T-helper 17 cell (primary cell): ENCODE measurements at places on chromosomes 3 and 15.

DNA sequence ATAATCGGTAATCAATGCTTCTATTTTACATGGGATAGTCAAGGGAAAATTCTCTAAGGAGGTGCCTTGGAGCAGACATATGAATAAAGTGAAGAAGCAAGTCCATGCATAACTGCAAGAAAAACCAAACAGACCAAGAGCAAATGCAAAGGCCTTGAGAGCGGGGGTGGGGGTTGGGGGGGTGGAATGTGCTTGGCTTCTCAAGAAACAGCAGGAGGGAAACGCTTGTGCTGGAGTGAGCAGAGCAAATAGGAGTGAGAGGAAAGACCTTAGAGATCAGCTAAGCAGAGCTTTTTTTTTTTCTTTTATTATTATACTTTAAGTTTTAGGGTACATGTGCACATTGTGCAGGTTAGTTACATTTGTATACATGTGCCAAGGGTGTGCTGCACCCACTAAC lies 260.8 kb downstream of the ARPP21 start:
- no peak for DNase-seq

- DNase-seq = no peak
Observed at GRCh38 chr15:85422607-85423006, 42.2 kb downstream of the AKAP13 start.

GRCh38 chr15:48861813-48862431 lies 16.0 kb upstream of the EID1 start:
- peak; percentile 38 for DNase-seq

GRCh38 chr3:96813134-96813819 lies 1.1 kb upstream of the EPHA6 start:
- peak; percentile 24 for DNase-seq

DNA sequence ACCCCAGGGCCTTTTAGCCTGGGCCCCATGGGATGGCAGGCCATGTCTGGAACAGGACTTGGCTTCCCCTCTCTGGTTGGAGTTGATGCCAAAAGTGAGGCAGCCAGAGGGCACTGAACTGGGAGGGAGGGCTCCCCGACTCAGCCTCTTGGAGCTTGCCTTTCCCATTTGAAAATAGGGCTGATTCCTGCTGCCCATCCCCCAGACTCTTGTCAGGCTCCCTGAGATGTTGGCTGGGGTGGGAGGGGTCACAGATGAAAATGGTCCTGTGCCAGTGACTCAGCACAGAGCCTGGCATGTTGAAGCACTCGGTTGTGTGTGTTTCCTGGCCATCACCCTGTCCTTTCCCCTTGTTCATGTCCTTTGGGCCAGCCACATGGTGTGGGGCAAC lies 6.6 kb downstream of the PPCDC start:
- no peak for DNase-seq

DNA sequence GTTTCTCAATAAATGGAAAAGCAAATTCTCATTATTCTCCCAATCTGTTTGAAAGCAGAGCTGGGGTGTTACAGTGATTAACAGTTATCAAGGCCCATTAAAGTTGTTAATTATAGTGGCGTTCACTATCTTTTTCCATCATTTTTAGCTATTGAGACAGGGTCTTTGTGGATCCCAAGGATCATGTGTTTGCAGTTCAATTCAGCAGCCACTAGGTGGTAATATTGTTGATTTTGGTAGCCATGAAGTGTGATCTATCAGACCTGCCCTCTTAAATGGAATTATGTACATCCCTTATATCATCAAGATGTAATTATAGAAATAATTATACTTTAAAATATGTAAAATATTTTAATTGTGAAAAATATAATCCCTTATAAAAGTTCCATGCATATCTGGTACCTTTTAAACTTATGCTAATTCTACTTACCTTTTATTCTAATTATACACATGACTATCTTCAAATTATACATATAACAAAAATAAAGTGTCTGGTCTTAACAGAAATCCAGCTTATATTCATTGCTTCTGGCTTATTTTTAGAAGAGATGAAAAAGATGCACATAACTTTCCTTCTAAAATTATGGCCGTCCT lies 126.4 kb downstream of the GREM1 start:
- DNase-seq = no peak
